ENCODE measurements at places on chromosomes 6 and 20.

DNA sequence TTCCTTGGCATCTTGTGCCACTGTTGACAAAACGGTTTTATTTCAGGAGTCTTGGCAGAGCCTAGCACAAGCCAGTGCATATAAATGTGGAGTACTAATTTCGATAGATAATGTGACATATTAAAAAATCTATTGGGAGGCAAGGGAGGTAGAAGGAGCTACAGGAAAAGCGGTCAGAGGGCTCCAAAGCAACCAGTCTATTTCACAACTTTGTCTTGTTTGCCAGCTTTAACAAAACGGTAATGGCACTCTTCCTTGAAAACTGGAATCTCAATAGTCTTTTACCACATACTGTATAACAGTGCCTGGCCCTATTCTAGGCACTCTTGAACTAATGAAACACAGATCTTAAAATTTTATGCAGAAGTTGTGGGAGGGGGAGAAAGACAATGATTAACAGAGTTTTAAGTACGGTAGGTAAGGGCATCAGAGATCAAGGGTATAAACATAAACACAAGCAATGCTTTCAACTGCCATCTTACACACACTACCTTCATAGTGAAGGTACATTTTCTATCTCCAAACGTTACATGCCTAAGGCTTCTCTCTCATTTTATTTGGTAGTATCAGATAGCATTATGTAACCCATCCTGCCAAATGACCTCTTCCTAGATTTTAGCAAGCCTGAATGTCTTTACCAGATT lies 33.5 kb upstream of the SYNCRIP start:
- DNase-seq = no peak

DNA sequence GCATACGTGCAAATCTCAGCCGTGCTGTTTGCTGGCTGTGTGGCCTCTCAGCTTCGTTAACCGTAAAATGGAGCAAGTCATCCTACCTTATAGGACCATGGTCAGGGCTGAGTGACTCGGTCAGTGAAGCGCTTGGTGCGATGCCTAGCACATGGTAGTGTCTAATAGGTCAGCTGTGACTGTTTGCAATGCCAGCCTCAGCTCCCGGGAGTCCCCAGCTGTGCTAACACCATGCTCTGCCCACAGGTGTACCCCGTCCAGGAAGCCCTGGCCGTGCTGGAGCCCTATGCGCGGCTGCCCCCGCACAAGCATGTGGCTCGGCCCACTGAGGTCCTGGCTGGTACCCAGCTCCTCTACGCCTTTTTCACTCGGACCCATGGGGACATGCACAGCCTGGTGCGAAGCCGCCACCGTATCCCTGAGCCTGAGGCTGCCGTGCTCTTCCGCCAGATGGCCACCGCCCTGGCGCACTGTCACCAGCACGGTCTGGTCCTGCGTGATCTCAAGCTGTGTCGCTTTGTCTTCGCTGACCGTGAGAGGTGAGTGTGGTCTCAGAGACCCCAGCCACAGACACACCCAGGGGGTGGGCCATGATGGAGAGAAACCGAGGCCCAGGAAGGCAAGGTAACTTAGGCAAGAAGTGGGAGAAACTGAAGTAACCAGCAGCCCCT lies 10.6 kb downstream of the TRIB3 start:
- DNase-seq = no peak

- peak; percentile 2 for DNase-seq
Measured at GRCh38 chr20:24773751-24774201, 175.3 kb upstream of the CST7 start.

DNA sequence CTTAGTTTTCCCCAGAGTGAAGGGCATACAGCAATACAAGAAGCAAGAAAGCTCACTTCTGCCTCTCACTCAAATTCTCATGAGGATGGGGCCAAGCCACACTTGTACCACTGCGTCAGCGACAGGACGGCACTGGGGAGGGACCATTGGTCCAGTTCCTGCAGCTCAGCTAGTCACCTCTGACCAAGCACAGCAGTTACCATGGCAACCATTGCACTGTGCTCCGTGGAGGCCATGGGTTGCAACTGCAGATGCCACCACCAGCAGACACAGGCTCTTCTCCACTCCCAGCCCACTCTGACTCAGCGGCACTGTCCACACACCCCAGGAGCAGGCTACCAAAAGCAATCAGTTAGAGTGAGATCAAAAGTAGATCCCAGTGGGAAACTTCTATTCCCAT lies 441.1 kb upstream of the ARID1B start:
- no peak for DNase-seq

DNA sequence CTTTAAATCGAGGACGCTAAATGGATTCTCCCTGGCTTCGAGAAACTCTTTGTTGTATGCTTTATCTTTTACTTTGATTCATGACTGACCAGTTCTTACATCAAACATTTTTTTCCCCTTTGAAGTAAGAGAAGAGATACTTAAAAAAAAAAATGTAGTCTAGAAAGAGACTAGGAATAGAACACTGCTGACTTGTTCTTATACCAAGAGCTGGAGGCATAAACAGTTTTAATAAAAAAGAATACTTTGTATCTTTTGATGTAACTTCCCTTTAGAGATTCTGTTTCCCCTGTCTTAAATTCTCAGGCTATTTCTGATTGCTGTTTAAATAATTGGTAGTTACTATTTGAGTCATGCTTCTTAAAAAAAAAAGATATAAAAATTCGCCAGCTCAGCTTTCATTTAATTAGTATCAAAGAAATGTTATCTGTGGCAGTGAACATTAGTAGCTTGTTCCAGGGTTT lies 4.8 kb downstream of the ASXL1 start:
- DNase-seq = no peak

DNA sequence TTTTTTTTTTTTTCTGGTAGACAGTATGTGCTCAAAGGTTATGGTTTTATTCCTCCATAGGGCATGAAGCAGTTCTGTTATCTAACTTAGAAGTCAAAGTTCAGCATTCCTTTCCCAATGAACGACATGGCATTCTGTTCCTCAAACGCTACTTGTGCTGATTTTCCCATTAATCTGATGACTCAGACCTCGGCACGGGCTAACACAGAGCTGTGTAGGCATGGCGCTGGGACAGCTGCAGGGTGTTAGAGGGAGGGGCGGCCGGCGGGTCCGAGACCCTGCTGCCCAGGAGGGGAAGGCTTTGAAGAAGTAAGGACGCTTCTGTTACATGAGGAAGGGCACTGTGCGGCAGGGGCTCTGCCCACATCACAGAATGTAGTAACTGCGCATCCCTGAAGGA lies 93.6 kb upstream of the AGPAT4 start:
- DNase-seq = no peak

- DNase-seq = no peak
Measured at GRCh38 chr6:26006086-26006939, 43.7 kb downstream of the TRIM38 start.

DNA sequence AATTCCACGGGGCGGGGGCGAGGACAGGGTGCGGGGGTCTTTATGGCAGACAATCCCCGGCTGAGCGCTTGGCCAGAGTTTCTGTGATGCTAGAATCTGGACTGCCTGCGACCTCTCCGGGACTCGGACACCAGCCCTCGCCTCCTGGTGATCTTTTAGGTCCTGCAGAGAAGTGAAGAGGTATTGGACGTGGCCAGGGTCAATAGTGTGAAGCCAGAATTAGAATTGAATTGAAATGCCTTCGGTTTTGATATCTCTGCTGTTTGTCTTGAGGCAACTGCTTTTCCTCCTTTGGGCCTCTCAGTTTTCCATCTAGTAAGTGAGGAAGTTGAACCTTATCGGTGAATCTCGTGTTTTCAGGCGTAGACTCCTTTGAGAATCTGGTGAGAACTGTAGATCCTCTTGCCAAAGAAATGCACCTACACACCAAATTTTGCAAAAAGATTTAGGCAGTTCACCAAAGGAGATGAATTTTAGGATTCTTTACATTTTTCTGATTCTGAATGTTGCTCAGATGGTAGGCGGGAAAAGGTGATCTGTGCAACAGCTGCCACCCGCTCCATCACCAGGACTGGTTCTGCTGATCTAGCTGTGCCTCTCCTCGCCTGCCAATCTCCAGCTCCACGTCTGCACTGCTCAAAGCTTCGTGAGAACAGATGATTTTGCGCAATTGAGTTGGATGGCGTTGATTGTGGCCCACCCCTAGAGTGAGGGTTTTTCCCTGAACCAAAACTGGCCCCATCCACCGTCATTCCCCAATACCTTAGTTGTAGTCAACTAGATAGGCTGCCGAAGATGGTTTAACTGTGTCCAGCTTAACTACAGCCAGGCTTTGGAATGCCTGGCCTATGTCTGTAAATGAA lies 837 bp upstream of the OSER1 start:
- no peak for DNase-seq

GRCh38 chr6:109184638-109185037 lies 89.3 kb downstream of the CEP57L1 start:
- DNase-seq = no peak

DNA sequence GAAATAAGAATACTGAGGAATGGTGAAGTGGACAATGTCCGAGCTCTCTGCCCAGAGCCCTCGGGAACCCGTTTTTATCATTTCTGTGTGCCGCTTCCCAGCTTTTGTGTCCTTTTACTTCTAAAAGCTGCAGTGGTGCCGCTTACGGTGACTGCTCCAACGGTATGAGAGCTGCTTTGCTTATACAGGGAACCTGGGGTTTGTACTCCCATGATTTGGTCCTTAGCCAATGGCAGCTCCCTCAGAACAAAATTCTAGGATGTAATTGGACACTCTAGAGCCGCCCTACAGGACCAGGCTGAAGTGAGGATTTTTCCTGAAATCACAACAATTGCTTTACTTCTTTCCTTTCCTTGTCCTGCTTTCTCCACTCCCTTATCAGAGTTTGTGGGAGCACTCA lies 24.2 kb upstream of the PCSK2 start:
- no peak for DNase-seq

DNA sequence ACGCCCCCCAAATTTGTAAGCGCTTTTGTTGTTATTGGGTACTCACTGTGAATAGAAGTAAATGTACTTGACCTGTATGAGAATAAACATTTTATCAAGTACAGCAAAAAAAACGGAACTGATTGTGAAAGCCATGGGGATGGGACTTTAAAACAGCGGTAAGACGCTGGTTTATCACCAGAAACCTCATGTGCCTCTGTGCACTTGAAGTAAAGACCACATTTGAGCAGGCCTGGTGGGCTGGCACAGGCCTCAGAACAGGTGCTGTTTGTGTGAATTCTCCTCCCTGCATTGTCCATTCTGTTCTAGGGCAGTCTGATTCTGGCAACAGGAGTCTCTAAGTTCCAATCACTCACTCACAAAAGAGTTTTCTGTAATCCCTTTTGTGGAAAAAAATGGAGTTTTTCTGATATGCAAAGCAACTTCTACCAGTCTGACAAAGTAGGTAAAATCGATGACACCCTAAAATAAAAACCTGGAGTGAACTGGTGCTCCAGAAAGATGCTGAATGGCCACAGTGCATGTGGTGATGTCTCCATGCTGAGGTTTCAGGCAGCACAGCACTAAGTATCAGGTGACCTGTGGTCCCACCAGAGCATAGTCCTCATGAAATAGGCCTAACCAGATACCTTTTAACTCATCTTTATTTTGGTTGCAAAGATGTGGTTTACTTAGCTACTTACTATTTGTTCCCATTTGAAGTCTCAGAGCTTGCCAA lies 53.9 kb downstream of the STX7 start:
- DNase-seq = no peak

- DNase-seq = no peak
Measured at GRCh38 chr6:55811074-55811473, 64.3 kb downstream of the BMP5 start.

- peak; percentile 31 for DNase-seq
Measured at GRCh38 chr6:137271245-137272183, 52.3 kb upstream of the IFNGR1 start.

GRCh38 chr6:138500867-138501446 lies 1.7 kb upstream of the NHSL1 start:
- DNase-seq = no peak

DNA sequence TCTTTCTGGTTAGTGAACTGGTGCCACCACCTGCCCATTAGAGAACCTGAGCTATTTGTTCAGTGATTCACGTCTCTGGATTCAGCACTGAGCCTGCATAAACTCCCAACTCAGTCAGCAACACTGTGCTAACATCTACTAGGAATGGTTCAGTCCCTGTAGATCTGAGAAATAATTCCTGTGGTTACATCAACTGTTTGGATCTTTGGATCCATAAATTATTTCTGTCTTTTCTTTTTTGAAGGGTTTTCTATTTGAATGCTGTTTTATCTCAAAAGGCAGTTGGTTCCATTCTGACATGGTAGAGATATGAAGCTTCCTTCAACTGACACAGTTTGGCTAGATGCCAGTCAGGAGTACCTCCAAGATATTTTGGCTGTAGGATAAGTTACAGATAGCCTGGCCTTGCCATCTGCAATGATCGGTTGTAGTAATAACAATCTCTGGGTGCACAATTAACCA lies 125.9 kb downstream of the TRMT11 start:
- no peak for DNase-seq

DNA sequence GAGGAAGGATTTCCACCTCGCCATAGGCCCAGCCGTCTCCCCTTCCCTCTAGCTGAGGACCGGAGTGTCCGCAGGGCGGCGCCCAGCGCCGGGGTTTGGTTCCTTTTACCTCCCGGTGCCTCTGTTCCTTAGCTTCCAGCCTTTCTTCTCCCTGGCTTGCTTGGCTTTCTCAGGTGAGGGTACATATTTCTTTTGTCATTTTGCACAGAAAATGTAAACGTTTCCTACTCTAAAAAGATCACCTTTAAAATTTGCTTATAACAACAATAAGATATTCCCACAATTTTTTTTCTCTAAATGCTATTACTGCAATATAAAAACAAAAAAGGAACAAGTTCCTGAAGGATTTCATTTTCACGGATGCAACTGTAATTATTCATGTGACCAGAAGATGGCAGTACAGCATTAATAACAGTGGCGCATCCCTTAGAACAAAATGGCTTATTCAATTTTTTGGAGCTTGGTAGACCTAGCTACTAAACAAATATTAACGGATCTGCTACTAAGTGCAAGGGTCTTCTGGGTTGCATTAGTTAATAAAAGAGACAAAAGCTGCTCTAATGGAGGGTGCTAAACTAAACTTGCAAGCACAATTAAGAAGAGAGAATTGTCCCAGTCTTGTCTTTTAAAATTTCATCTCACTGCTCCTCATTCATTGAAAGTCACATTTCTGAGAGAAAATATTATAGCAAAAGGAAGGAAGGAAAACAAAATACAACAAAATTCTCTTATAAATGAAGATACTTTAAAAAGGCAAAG lies 172.9 kb downstream of the ADGRG6 start:
- peak; percentile 19 for DNase-seq

GRCh38 chr6:63730311-63730710 lies 94.7 kb downstream of the PHF3 start:
- no peak for DNase-seq

DNA sequence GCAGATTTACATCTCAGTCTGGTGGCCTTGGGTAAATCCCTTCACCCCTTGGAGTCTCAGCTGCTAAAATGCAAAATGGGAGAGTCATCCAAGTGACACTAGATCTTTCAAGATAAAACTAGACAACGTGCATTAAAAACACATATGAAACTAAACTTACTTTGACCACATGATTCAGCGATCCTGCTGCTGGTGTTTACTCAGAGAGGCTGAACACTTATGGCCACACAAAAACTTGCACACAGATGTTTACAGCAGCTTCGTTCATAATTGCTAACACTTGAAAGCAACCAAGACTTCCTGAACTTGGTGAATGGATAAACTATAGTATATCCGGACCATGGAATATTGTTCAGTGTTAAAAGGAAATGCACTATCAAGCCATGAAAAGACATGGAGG lies 55.3 kb upstream of the GPR6 start:
- no peak for DNase-seq

- DNase-seq = no peak
Measured at GRCh38 chr20:61445741-61446140, 193.7 kb downstream of the CDH4 start.
